ENCODE measurements at places on chromosomes 7 and 10.

GRCh38 chr7:33968591-33968990 is 63.3 kb downstream of the BMPER start:
- no peak for DNase-seq

- no peak for DNase-seq
Measured at GRCh38 chr7:149883048-149883438, 9.3 kb downstream of the ATP6V0E2 start.

GRCh38 chr10:11095374-11095801 is 77.7 kb downstream of the CELF2 start:
- no peak for DNase-seq

DNA sequence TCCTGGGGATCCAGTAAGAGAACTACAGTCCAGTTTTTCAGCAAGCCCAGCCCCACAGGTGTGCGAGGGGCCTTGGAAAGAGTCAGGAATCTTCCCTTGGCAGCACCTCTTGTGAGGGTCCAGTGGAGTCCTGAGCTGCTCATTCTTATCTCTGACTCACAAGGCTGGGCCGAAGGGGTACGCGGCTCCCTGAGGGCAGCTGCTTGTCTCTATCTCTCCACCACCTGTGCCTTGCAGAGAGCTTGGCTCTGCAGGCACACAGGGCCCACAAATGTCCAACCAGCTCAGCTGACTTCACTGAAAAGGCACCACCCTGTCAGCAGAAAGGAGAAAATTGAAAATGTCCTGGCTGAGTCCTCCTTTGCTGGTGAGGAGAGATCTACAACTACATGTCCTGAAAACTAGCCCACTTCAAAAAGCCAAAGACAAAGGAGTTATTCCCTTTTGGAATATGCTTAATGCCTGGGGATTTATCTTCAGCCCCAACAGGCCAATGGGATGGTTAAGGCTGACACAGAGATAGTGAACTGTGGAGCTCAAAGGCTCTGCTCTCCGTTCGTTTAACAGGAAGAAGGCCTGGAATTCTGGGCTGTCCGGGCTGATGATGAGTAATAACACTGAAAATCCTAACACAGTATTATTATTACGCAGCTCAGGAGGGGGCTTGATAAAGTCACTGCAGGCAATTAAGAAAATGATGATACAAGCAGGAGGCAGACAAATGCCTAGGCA is 23.4 kb downstream of the UROS start:
- DNase-seq, result no peak

DNA sequence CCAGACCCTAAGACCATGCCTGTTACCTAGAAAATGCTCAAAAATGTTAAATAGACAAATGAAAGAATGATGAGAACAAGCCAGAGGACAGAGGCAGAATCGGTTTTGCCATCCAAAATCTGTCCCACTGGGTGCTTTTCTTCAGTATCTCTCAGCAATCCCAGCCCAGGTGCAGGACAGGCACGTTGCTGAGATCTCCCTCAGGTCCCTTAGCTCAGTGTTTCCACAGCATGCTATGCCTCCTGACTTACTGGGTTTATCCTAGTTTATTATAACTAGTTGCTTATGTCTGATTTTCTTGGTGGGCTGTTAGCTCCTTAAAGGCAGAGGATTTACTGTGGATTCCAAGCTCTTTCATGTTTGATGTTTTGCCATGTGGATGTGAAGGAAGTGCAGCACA is 20.3 kb downstream of the CPED1 start:
- DNase-seq, result no peak
